BE2C (cell line): ENCODE measurements at places on chromosomes 7 and 10.

DNA sequence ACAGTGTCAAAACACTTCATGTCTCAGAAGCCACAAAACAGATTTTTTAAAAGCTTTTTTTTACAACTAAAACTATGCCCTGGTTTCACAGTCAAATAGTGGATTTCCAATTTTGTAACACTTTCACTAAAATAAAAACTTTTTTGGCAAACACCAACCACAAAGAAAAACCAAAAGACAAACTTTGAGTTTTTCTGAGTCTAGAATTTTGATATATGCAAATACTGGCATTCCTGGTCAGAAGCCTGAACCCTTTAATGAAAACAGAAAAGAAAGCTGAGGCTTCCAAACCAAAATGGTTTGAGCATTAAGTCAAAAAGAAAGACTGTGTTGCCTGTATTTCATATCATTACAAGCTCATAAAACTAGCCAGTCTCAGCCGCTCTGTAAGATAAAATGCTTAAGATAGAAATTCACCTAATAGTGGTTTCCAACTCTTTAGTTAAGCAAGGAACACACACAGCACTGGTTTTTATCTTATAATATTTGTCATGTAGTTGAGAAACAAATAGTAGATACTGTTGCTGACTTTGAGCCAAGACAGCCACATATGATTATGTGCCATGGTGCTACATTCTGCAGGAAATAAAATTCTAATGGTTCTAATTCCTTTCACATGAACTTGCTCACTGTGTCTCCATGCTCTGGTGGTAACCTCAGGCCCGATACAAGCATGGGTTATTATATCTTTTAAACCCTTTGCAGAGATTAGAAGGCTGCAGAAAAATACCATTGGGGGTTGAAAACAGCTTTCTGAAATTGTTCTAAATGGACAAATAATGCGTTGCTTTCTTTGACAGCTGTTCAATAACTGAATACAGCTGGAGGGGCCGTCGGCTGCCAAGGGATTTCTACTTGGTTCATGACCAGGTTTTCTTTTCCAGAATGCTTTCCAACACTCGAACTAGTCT, 49.4 kb downstream of the FAM171A1 start:
- DNase-seq, result no peak

DNA sequence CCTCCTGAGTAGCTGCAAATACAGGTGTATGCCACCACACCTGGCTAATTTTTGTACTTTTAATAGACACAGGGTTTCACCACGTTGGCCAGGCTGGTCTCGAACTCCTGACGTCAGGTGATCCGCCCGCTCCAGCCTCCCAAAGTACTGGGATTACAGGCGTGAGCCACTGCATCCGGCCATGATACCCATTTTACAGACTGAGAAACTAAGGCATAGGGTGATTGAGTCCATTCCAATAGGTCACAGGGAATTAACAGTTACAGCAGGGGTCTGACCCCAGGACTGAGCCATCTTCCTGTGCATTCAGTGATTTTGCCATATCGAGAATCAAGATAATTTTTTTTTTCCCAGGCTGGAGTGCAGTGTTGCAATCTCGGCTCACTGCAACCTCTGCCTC, 12.3 kb upstream of the CTBP2 start:
- DNase-seq, result no peak

DNA sequence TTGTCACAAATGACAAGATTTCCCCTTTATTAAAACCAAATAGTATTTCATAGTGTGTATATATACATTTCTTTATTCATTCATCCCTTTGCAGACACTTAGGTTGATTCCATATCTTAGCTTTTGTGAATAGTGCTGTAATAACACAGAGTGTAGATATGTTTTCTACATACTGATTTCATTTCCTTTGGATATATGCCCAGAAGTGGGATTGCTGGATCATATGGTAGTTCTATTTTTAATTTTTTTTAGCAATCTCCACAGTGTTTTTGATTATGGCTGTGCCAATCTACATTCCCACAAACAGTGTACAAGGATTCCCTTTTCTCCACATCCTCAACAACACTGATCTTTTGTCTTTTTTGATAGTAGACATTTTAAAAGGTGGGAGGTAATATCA, 46.4 kb downstream of the CSTF2T start:
- DNase-seq, result no peak

DNA sequence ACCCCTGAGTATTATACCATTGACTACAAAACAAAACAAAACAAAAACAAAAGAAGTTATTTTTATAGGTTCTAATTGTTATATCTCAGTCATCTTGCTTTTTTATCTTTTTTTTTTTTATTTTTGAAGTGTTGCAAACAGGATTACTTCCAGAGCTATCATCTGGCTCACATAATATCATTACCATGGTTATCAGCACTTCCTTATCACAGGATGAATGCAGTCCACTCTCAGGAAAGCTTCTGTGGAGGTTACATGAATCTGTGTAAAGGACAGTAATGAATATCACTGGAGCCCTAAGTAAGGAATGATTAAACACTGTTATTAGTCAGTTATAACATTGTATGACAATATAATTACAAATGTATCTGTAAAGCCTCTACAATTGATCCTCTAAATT, 451.5 kb downstream of the PLXDC2 start:
- no peak for DNase-seq

GRCh38 chr7:94510582-94511496, 1.2 kb downstream of the CASD1 start:
- DNase-seq, result peak; percentile 59

GRCh38 chr10:35133586-35133985, 6.9 kb downstream of the CREM start:
- DNase-seq, result no peak

DNA sequence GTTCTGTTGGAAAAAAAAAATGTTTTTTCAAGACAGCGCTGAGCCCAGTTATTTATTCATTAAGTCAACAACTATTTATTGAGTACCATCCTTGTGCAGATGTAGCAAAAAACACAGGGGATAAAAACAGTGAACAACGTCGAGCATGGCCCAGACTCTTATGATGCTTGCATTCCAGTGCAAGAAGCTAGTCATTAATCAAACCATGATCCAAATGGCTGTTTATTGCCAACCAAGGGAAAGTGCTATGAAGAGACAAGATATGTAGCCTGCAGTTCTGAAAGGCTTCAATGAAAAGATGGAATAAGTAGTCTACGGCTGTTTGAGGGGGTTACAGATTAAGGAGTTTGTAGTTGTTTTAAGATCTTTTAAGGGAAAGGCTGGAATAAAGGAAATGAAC, 262.3 kb downstream of the NEBL start:
- DNase-seq, result no peak

- no peak for DNase-seq
Measured at GRCh38 chr7:123472750-123473445, 61.5 kb downstream of the IQUB start.

GRCh38 chr10:105585753-105586152, 944.7 kb downstream of the SORCS3 start:
- DNase-seq, result no peak

DNA sequence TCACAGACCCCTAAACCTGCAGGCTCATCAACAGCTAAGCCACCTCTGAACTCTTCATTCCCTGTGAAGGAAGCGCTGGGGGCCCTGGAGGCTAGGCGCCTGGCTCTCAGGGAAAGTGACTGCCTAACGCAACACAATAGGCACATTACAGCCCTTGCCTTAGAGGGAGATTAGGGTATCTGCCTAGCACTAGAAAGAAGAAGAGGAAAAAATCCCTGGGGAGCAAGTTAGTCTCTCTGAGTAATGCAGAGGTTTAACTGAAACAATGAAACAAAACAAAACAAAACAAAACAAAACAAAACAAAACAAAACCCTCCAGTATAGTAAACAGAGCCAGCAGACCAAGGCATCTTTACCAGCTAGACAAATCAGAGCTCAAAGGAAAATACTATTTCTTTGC, 2.6 kb downstream of the ZNF777 start:
- DNase-seq, result no peak

- DNase-seq, result no peak
Measured at GRCh38 chr10:121411004-121411403, 187.2 kb downstream of the FGFR2 start.

- no peak for DNase-seq
Measured at GRCh38 chr7:44971902-44972441, 6.8 kb downstream of the MYO1G start.

DNA sequence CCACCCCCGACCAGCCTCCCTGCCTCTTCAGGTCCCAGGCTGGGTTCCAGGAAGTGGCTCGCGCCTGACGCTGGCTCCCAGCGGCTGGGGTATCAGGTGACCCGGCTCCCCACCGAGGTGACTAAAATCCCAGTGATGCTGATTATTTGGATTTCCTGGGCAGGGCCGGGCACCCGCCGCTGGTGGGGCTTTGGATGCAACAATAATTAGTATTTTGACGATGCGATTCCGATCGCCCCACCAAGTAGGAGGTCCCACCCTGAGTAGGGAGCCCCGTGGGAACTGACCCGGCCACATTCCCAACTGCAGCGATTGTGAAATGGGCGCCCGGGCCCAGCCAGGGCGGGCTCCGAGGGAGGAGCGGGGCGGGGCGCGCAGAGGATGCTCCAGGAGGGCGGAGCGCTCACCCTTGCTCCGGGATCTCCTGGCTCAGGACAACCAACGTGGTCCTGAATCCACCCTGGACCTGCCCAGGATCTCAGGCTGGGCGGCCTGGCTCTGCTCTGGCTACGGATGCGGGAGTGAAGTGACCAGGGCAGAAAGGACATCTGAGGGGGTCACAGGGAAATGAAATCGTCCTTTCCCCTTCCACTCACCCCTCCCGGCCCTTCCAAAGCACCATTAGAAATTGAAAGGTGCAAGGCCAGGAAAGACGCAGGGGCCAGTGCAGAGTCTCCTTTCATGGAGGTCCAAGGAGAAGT, 32.6 kb downstream of the DUSP5 start:
- peak; percentile 61 for DNase-seq

GRCh38 chr10:131215776-131216175, 95.7 kb downstream of the TCERG1L start:
- DNase-seq, result no peak

- no peak for DNase-seq
Measured at GRCh38 chr7:22853674-22854157, 31.1 kb upstream of the TOMM7 start.

- no peak for DNase-seq
Measured at GRCh38 chr7:129530795-129531391, 28.6 kb downstream of the SMKR1 start.

- DNase-seq, result no peak
Measured at GRCh38 chr10:130763491-130763890, 548.0 kb downstream of the TCERG1L start.

DNA sequence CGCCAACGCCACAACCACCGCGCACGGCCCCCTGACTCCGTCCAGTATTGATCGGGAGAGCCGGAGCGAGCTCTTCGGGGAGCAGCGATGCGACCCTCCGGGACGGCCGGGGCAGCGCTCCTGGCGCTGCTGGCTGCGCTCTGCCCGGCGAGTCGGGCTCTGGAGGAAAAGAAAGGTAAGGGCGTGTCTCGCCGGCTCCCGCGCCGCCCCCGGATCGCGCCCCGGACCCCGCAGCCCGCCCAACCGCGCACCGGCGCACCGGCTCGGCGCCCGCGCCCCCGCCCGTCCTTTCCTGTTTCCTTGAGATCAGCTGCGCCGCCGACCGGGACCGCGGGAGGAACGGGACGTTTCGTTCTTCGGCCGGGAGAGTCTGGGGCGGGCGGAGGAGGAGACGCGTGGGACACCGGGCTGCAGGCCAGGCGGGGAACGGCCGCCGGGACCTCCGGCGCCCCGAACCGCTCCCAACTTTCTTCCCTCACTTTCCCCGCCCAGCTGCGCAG, 424 bp downstream of the EGFR start:
- DNase-seq, result peak; percentile 51

- no peak for DNase-seq
Measured at GRCh38 chr7:111081546-111082267, 9.2 kb upstream of the LRRN3 start.

- no peak for DNase-seq
Measured at GRCh38 chr10:73597346-73597745, 6.2 kb upstream of the USP54 start.
